ENCODE measurements at places on chromosomes 13 and 19. TPM values are rescaled to one million over a fixed set of nuclear protein-coding genes. Genes with fewer than 3 reads are reported as not detected.
A peak's percentile ranks its signal among the peaks of the same experiment; 100 is the strongest.

- no peak for DNase-seq
Observed at GRCh38 chr13:49254007-49254406, 6.3 kb downstream of the CDADC1 start.

DNA sequence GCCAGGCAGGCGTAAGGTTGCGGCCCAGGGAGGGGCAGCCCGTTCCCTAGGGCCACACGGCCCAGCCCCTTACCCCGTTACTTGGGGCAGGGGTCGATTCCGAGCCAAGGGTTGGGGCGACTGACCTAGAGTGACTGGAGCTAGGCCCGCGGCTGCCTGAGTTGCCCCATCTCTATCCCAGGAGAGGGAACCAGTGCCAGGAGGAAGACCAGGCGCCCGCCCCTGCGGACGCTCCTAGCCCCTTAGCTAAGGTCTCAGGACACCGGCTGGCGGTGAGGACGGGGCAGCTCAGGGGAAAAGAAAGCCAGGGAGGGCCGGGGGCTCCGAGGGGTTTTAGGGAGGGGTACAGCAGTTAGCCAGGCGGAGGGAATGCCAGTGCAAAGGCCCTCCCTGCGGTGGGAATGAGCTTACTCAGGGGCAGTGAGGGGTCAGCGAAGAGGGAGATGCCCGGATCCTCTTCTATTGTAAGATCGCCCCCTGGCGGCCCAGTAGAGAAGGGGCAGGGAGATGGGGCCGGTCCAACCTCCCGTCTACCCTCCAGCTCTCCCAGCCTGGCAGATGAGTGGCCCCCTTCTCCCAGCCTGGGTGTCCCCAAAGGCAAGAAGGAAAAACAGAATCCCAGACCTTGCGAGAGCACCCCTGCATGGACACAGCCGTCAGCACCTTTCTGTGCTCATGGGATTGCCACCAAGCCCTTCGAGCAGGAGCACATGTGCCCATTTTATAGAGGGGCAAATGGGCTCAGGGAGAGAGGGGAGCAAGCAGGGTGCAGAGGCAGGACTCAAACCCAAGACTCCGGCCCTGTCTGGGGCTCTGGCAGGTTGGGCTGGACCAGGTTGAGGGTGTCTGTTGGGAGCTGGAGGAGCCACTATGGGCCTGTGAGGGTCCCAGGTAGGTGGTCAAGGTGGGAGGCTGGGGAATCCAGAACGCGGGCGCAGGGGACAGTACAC, 16.3 kb downstream of the CILP2 start:
- DNase-seq: peak; percentile 82

- no peak for DNase-seq
Observed at GRCh38 chr19:6700586-6701316, 19.7 kb downstream of the C3 start.

DNA sequence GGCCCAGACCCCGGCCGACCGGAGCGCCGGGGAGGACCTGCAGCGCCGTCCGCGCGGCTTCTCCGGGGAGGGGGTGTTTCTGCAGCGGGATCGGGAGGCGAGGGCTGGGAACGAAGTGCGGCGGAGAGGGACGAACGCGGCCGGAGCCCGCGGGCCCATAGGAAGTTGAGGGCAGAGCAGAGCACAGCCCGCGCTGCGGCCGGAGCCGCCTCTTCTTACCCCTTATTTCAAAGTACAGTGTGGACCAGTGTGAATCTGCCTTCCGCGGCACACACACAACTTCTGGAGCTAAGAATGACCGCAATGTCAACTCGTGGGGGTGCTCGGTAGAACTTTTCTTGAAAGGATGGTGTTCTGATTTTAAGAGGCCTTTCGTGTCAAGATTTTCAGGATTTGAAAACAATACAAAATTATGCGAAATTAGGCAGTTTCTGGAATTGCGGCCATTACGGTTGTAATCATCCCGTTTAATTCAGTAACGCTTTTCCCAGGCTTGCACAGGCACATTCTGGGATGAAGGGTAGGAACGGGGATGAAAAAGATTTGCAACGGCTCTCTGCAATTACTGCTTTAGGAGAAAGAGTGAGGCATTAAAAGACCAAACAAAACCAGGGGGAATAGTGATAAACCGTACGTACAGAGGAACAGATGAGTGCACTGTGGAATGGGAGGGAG, 821 bp downstream of the TDRD3 start:
- peak; percentile 60 for DNase-seq

GRCh38 chr19:39177736-39178135, 19.0 kb upstream of the NCCRP1 start:
- no peak for DNase-seq

- no peak for DNase-seq
Observed at GRCh38 chr13:99363391-99363790, 56.2 kb upstream of the GPR183 start.

Gene PALM
- total RNA-seq: 23.6 TPM

Gene ZNF136
- total RNA-seq: 10.8 TPM

Gene KLF1
- total RNA-seq: 0.37 TPM

Gene ZNF470
- 6.9 TPM for total RNA-seq

Gene DCLK1
- total RNA-seq: 36.2 TPM
